ENCODE measurements at places on chromosomes 12 and 14.

- no peak for DNase-seq
Measured at GRCh38 chr12:120980800-120981368, 2.5 kb downstream of the HNF1A start.

DNA sequence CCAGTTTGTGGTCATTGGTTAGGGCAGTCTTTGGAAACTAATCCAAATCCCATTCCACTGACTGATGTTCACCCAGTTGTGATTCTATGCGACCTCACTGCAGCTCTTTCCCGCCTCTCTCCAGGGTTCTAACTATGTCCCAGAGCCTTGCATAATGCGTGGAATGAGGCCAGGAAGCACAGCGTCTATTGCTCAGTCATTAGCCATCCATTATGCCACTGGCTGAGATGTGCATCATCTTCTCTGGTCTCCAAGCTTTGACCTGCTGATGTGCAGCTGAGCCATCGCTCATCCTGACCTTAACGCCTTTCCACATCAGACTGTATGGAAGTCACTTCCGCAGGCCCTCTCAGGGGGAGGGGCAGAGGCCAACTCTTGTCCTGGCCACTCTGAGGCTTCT is 115.4 kb upstream of the VRK1 start:
- DNase-seq = no peak

GRCh38 chr12:129696405-129696804 is 207.4 kb downstream of the TMEM132D start:
- DNase-seq = no peak

DNA sequence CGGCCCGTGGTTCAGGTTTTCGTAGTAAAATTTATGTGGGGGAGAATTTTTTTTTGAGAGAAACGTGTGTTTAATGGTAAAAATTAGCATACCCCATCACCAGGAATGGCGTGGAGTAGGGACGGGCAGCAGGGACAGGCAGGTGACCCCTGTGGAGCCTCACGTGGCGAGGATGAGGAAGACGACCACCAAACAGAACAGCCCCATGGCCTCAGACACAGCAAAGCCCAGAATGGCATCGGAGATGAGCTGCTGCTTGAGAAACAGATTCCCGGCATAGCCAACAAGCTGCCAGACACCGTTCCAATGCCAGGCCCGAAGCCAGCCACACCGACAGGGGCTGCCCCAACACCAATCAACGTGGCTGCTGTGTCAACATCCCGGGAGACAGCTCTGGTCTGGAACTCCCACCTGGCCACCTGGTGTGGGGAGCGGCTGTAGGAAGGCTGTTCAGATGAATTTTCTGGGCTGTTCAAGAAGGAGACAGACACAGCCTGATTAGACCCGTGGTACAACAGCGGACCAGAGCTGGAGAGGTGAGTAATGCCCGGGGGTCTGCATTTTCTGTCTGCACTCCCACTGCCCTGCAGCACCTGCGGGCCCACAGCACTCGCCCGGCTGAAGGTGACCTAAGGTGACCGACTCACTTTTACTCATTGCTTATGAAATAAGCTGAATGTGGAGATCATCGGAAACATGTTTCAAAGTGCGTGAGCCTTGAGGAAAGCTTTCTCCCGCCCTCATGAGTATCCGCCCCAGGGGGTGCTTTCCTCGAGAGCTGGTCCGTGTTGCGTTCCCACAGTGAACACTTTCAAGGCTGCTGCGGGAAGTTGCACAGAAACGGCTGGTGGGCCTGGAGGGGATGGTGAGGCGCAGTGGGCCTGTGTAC is 10.6 kb downstream of the TMEM121 start:
- no peak for DNase-seq

DNA sequence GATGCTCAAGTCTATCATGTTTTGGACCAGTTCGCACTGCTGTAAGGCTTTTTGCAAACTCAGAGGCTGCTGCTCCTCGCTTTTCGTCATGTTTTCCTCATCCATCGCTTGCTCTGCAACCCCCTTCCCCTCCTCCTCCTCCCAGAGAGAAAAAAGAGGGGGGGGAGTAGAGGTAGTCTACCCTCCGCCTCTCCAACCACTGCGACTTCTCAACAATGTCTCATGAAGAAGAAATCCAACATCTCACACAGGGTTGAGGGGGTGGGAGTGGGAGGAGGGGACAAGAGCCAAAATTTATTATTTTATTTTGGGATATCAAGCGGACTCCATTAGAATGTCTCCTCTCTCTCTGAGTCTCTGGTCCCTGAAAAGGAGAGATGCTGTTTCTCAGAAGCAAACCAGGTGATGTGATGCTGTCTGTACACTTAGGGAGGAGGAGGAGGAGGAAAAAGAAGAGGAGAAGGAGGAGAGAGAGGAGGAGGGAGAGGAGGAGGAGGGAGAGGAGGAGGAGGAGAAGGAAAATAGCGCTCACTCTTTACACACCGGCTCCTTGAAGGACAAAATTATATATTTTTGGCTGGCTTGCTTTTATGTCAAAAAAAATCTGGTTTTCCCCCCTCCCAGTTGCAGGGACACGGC is 520 bp downstream of the KSR2 start:
- DNase-seq = no peak

DNA sequence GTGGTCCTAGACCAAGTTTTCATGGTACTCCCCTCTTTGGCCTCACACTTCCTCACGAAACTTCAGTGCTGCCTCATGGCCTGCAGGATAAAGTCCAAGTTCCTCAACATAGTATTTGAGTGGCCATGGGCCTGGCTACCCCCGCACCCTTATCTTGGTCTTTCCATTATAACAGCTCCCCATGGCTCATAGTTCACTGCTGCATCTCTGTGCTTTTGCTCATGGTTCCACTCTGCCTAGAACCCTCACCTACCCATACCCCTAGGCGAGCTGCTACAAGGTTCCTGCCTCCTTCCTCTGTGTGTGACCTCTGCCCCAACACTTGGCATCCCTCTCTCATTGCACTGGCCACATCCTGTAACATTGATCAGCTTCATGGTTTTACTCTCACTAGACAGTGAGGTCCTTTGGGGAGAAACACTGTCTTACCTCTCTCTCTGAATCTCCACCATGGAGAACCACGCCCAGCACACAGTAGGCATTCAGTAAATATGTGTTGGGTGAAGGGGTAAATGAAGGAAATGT is 158.9 kb downstream of the GPR65 start:
- DNase-seq = no peak

- DNase-seq = no peak
Measured at GRCh38 chr12:8556531-8557097, 15.9 kb upstream of the CLEC4E start.

DNA sequence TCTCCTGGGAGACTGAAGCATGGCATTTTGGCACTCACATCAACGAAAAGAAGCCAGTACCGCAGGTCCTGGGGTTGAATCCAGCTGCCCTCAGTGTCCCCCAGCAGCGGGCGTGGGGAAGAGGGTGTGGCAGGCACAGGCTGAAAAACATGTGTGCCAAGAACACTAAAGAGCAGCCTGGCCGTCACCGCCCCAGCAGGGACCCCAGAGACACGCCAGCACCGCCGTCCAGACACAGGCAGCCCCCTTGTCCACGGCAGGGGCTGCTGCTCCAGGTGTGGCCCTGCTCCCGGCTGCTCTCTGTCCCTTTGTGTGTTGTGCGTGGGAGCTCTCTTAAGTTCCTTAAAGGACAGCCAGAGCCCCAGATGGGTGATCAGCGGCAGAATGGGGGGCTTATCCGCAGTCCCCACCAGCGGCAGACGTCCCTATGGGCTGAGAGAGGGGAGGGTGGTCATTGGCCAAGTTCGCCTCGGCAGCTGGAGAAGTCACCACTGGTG is 556 bp downstream of the PHETA1 start:
- no peak for DNase-seq

DNA sequence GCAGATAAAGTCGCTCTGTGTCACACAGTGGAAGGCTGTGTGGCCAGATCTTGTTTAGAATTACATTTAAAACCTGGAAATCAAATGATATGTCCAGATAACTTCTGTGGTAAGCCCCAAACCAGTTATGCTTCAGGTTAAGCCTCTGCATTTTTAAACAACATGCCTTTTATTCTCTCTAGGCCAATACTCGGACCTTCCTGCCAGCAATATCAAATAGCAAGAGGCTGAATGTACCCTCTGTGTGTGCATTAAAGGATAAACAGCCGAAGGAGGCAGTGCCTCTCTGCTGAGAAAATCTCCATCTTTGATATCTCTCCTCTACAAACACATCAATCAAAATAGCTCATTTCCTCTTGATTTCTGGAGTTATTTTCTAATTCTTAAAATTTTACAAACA is 67.1 kb upstream of the TMEM260 start:
- DNase-seq = no peak

DNA sequence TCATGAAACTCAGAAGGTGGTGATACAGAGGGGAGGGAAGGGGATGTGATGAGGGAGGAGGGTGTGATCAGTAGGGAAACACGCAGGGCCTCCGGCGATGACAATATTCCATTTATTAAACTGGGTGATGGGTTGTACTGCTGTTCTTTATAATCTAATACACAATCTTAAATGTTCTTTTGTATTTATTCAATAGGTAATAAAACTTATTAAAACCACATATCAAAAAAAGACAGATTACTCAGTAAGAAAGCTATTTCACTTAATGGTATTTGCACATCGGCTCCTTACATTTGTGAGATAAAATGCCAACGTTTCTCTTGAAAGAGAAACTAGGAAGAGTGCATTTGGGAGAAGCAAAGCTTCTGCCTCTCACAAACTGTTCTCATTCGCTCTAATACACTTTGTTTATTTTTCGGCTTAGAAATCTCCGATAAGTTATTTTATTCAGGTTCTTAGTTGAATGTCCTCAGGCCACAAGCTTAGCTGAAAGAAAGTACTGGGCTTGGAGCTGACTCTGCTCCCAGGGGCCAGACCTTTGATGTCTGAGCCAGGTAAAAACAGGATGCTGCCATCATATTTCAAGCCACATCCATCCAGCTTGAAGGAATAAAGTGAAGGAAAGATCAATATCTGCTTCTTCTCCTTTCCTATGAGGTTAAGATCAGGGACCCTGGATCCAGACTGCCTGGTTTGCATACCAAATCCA is 17.5 kb downstream of the STON2 start:
- no peak for DNase-seq

DNA sequence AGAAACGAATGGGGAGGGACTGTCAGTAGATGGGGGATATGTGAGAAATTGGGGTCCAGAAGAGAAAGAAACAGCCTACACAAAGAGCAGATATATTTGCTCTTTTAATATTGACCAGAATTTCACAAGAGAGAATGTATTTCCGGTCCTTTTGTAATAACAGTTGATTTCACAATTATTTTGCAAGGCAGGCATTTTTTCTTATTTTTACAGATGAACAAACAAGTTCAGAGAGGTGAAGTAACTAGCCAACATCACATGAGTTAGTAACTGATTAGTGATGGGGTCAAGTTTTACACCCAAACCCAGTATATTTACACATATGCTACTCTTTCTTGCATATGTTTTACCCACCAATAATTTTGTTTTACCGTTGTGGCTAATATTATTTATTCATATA is 188.2 kb downstream of the NAV3 start:
- no peak for DNase-seq

- DNase-seq = no peak
Measured at GRCh38 chr12:120818416-120818815, 85.7 kb downstream of the SPPL3 start.

- DNase-seq = no peak
Measured at GRCh38 chr14:33996462-33996861, 45.6 kb upstream of the EGLN3 start.
